Head of caudate nucleus (tissue), 42 donors: ENCODE measurements at places on chromosomes 1 and 21.

DNA sequence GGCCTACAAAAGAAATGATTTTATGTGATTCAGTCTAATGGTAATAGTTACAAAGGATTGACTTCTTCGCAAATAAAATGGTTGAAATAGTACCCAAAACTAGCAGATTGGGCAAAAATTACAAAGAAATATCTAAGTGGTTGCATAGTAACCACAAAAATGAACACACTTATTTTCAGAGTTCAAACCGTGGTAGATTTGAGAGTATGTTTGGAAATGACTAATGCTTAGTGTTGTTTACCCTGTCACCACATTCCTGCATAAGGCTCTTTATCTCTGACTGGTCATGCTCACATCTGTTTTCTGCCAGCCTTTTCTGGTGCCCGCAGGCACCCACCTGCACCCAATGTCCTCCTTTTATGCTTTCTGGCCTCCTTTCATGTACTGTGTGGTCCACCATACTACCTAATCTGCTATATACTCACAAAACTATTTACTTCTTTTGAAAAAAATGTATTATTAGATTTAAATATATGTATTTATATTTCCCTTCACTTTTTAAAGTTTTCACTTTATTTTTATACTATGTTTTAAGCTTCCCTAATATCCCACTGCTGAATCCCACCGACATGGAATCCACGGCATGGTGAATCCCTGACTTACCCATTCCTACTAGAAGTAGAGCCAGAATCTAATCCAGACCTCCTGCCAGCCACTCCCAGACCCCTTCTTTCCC is 30.3 kb downstream of the PTPRC start:
- DNase-seq = no peak

DNA sequence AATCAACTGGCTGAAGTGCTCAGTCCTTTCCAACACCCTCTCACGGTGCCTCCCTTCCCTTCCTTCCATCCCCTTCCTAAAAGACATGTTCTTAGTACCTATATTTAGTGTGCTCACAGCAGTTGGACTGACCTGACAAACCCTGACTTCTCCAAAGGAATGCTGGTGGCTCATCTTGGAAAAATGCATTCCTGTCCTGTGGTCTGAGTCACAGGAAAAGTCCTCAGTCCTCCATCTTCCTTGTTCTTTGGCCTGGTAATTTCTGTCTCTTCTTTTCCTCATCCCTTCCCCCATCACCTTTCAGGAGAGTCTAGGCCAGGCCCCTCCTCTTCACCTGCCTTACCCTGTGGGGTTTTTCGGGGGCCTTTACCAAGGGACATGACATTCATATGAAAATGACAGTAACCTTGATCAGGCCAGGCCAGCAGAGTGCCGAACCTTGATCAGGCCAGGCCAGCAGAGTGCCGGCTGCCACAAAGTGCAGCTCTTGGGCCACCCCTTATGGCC is 7.2 kb downstream of the ATP1B1 start:
- no peak for DNase-seq

- no peak for DNase-seq
Measured at GRCh38 chr1:2311184-2312032, 79.9 kb downstream of the MORN1 start.

GRCh38 chr1:108715932-108716331 is 3.2 kb downstream of the FNDC7 start:
- no peak for DNase-seq

DNA sequence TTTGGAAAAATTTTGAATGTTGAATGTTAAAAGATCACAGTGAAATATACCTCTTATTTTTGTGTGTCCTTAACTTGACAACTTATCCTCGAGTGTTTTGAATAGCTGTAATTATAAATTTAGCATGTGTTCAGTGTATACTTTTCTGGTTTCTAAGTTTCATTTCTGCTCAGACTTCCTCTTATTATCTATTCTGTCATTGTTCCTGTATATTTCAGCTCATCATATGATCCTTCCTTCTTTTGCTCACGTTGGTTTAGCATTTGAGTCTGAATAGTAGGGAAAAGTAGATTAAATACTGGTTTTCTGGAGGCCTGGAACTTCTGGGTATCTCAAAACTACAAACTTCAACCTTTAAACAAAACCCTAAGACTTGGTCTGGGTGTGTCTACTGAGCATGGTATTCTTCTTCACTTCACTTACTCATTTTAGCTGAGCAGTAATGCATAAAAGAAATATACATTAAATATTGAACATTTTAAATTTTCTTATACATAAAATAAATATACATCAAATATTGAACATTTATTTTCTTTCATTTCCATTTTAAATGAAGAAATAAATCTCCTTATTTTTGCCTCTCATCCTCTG is 3.3 kb upstream of the ATP6V1G3 start:
- DNase-seq = no peak

- no peak for DNase-seq
Measured at GRCh38 chr1:213921311-213921710, 66.5 kb upstream of the PROX1 start.
